ENCODE measurements at places on chromosomes 11 and 22.

DNA sequence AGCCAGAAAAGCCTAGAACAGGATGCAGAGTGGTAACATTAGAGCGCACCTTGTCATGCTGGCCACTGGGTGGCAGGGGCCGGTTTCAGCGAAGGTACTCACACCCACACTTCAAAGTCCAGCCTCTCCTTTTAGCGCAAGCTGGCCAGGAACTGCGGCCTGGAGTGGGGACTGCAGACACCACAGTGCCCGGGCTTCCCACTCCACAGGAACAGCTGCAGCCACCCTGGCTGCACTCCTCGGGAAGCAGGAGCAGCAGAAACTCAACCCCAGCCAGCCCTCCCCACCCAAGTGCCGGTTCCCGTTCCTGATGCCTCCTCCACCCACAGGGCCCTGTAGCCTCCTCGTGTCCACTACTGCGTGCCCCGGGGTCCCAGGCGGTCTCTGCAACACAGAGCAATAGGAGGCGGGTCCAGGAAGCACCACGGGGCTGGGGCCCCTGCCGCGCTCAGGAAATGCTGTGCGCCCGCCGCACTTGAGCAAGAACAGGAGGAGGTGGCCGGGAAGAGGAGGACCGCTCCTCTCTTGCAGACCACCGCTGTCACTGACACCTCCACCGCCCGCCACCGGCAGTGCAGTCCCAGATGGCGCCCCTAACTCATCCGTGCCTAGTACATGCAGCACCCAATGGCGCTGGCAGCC, 2.2 kb downstream of the RFPL2 start:
- DNase-seq, result peak; percentile 57

- DNase-seq, result no peak
Observed at GRCh38 chr11:64007160-64007628, 21.0 kb downstream of the OTUB1 start.

GRCh38 chr11:65078151-65078550, 5.7 kb downstream of the CDCA5 start:
- peak; percentile 67 for DNase-seq

GRCh38 chr11:113894421-113894996, 10.1 kb upstream of the HTR3B start:
- no peak for DNase-seq

- peak; percentile 2 for DNase-seq
Observed at GRCh38 chr11:13923716-13924650, 38.5 kb upstream of the SPON1 start.

- no peak for DNase-seq
Observed at GRCh38 chr11:13421561-13421960, 41.5 kb downstream of the BTBD10 start.

DNA sequence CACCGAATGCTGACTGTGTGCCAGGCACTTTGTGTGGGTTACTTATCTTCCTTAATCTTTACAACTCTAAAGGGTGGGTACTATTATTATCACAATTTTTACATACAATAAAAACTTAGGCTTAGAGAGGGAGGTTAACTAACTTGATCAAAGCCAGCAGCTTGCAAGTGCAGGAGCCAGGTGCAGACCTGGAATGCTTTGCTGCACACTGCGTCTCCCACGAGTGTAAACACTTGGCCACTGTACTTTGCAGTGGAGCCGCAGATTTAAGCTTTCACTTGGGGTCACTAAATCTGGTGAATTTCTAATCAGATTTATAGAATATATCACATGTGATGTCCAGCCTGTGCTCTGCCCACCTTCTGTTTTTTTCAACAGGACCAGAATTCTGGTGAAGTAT, 36.7 kb downstream of the AMOTL1 start:
- no peak for DNase-seq

GRCh38 chr11:105489446-105489845, 120.4 kb upstream of the GRIA4 start:
- DNase-seq, result peak; percentile 2

GRCh38 chr22:36355362-36355761, 32.4 kb downstream of the MYH9 start:
- no peak for DNase-seq

DNA sequence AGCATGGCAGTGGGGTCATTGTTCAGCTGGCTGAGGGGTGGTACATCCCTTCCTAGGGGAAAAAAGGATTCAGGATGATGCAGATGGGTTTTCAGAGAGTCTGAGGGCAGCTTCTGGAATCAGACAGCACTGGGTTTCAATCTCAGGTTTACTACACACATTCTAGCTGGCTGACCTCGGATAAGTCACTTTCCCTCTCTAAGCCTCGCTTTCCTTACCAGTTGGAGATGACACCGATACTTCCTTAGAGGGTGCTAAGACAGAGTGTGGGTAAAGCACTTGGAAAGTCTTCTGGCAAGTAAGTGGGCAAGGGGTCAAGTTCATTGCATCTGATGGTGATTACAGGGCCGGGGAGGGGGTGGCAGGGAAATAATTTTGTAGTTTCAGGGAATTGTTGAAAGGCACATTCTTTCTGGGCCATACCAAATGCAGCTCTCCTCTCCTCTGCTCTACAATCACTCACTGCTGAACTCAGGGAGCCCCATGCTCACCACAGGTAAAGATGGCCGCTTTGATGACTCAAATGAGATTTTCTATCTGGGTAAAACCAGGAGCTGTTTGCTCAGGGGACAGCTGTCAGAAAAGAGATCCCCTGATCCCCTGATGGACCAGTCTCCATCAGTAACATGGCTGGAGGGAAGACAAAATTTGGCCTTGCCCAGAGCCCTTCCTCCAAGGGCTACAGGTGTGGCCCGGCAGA, 6.5 kb upstream of the MIAT start:
- no peak for DNase-seq

DNA sequence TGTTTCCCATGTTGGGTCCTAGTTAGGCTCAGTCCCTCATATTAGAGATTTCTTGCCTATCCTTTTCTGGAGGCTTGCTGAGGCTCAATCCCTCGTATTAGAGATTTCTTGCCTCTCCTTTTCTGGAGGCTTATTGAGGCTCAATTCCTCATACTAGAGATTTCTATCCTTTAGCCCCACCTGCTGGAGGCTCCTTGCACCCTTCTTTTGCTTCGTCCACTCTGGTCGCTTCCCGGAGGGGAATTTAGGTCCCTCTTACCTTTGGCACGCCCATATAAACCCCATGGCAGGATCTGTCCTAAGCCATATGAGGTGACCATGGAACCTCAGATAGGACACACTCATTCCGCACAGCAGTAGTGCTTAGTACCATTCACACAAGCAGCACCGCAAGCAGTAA, 15.9 kb downstream of the CYP2D6 start:
- no peak for DNase-seq

- no peak for DNase-seq
Observed at GRCh38 chr11:69477086-69477485, 4.4 kb upstream of the LINC01488 start.

- no peak for DNase-seq
Observed at GRCh38 chr11:96567667-96568066, 177.9 kb downstream of the JRKL start.

GRCh38 chr11:134412203-134413042, at the start of gene B3GAT1:
TSS of gene B3GAT1 (minus strand) at chr11:134412242. CDS start at chr11:134387659, 24,583 bp downstream.
- no peak for DNase-seq

GRCh38 chr11:18145025-18145424, 12.7 kb downstream of the MRGPRX3 start:
- no peak for DNase-seq

DNA sequence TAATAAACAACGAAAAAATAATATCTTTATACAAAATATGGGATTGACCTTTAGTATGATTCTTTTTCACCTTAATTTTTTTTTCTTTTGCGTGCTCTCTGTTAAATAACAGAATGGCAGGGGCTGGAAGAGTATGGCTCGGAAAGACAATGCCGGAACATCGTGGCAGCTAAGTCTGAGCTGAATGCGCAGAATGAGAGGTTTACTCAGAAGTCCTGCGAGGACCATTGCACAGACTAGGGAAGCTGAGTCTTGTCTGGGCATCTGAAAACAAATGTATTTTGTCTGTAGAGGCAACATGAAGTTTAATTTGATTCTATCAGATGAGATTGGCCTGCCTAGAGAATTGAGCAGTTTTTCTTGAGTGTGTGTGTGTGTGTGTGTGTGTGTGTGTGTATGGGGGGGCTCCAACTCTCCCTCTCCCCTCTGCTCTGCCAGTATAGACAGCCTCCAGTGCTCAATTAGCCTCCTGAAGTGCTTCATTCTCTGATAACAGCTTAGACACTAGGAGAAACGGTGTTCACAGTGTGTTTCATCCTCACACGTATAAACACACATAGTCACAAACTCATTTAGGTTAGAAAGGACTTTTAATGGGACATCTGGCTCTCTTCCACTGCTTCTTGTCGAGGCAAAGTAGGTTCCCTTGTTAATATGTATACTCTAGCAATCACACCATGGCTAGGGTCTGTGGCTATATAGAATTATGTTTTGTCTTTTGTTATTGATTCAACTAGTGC, 244.3 kb upstream of the SORL1-AS1 start:
- DNase-seq, result no peak

DNA sequence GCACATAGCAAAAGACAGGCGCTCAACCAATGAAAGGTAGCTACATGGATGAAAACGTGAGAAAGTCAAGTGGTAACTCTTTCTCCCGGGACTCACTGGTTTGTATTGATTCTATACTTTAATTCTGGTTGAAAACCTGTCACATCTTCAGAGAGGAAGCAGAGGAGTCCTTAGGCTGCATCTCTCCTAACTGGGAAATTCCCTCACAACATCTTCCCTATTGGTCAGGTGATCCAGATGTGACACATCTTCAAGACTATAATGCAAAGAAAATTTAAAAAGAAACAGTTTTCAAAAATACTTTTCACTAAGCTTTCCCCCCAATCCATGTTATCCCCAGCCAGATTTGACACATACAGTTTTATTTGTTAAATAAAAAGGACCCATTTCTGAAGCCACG, 62.7 kb upstream of the RCN1 start:
- no peak for DNase-seq

GRCh38 chr11:103035791-103036434, 56.0 kb downstream of the DCUN1D5 start:
- DNase-seq, result peak; percentile 77

DNA sequence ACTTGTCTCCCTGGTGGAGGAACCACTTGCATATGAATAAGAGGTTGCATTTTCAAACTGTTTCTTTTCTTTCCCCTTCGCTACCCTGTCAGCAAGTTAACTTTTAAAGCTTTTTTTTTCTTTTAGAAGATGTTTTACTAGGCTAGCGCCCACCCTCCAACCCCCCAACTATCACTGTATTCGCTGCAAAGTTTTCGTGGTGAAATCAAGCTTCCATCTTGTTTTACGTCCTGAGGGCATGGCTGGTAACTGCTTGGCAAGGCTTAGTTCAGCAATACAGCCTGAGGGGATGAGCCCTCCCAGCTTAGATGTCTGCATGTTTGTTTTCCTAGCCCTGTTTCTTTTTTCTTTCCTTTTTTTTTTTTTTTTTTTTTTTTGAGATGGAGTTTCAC, 1359.3 kb downstream of the LRRC4C start:
- DNase-seq, result no peak

DNA sequence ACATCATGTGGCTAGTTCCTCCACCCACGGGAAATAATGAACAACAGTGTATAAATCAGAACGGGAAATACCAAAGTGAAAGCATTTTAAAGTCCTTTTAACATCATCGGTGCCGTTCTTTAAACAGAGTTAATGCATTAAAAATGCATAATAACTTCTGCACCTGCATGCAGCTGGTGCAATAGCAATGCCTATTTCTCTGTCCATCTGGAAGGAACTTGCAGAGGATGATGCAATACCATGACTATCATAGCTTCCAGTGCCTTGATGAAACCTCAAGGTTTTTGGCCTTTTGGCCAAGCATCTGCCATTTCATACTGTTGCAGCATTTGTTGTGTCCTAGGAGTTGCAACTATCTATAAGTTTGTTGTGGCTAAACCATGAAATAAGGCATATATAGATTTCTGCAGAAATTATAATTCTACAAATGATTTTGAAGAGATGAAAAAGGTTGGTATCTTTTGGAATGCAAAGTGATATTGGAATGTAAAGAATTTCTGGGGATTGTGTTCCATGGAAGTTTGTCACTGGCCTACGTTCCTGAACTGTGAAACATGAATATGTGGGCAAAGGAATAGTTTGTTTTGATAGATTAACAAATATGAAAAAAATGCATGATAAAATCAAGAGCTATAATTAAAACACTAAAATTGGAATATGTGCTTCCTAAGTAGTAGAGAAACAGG, 9.8 kb upstream of the EIF3F start:
- DNase-seq, result peak; percentile 73

DNA sequence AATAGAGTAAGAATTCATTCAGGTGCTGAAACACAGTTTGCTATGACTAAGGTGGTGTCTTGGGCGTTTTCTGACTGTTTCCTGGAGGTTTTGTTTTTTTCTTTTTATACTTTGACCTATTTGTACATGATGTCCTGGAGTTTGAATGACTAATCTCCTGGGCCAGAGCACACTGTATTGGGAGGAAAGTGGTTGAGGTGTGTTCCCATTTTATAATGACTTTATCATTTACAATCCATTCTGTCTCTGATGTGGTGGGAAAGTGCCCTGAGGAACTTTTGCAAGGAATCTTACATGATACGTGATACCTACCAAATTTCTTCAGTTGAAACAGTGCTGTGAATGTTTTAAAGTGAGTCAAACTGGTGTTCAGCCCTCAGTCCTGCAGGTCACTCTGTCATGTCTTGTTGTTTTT, 80.8 kb downstream of the TNRC6B start:
- peak; percentile 90 for DNase-seq

DNA sequence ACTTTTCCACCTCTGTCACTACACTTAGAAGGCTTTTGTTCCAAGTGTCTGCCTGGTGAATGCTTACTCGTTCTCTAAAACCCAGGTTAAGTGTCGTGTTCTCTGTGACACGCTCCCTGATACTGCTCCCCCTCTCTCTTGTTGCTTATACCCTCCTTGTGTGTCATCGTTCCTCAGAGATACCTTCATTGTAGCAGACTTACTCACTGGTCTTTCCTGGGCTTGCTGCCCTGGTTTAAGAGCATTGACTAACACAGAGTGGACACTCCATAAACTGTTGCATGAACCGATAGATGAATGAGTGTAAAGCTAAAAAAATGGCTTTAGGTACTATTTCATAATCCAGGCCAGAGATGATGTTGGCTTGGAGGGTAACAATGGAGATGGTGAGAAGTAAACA, 171.3 kb downstream of the GRIK4 start:
- DNase-seq, result no peak

DNA sequence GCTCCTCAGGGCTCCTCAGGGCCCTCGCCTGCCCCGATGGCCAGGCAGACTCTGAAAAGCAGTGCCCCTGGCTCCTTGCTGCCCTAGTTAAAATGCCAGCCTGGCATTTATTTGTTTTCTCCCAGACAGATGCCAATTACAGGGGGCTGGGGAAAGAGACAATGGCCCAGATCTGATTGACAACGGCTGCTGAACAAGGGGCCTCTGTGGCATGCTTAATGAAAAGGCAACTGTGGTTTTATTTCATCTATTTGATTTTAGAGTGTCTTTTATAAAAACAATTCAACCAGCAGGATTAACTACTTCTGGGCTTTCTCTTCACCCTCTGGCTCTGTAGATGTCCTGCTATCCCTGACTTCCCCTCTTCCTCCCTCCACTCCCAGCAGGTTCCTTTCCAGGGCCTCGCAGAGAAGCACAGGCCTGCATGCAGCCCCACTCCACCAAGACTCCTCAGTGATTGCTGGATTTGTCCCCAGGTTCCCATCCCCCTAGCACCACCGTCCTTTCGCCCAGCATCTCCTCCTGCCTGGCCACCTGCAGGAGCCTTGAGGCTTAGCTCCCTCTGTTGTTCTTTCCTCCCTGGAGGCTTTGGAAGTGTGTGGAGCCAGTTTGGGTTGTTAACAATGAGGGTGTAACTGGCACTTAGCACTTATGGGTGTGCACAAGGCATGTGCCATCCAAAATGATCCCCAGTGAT, 171.1 kb downstream of the TENM4 start:
- no peak for DNase-seq
